T47D (cell line): ENCODE measurements at places on chromosomes 3 and 15.

GRCh38 chr15:62325597-62325996, 160.5 kb upstream of the C2CD4B start:
- no peak for DNase-seq

- DNase-seq = no peak
These were observed 6.1 kb upstream of the MB21D2 start for GRCh38 chr3:192923731-192924130.

- DNase-seq = no peak
These were observed 258.8 kb upstream of the NR2E3 start for GRCh38 chr15:71551566-71551965.

GRCh38 chr15:100107151-100107550, 234.6 kb downstream of the ADAMTS17 start:
- no peak for DNase-seq

GRCh38 chr3:184185461-184186183, 377 bp upstream of the ABCF3 start:
- DNase-seq = peak; percentile 100

GRCh38 chr3:52446631-52447511, 2.0 kb upstream of the SEMA3G start:
- DNase-seq = peak; percentile 59
